DMS 273 treated with DMSO at 0.1 percent for 48 hours (cell line): ENCODE measurements at places on chromosomes 7 and 10.

- DNase-seq, result no peak
Observed at GRCh38 chr10:78255214-78255613, 221.6 kb downstream of the RPS24 start.

DNA sequence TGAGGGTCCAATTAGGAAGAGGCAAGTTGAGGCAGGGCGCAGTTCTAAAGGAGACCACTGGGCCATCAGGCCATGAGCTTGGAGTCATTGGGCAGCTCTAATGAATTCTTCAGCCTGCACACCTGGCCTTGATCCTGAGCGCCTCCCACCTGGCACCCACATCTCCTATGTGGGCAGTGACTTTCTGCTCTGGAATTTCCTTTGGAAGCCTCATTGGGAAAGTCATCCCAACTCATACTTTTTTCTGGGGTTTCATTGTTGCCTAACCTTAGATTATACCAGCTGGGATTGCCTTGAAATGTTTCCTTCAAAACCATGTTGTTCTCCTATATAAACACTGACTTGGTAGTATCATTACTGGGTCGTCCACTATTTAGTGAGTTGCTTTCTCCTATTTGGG is 54.1 kb downstream of the PLPP4 start:
- no peak for DNase-seq

GRCh38 chr7:106326594-106327537 is 42.1 kb upstream of the NAMPT start:
- DNase-seq, result no peak

DNA sequence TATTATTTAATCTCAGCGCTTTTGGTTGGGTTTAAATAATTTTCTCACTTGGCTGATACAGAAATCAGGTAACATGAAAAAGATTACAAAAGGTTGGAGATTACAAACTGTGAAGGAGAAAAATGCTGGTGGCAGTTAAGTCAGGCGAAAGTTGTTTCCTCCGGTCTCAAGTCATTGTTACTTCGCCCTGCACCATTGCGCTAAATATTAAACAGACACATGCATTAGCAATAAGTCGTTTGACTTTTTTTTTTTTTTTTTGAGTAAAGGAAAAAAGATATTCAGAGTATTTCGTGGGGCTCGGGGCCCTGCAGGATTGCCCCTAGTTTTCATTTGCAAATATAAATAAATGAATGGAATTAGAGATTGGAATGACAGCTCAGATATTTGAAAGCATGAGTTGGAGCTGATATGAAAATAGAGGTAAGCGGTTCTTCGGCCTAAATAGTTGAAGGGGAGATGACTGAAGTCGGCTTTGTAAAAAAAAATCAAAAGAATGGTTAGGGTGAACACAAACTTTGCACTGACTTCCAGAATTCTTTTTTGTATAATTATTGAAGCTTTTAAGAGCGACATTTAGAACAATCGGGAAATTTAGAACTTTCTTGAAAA is 914 bp downstream of the SDHAF3 start:
- no peak for DNase-seq

- no peak for DNase-seq
Observed at GRCh38 chr10:59593768-59594167, 115.9 kb downstream of the SLC16A9 start.

DNA sequence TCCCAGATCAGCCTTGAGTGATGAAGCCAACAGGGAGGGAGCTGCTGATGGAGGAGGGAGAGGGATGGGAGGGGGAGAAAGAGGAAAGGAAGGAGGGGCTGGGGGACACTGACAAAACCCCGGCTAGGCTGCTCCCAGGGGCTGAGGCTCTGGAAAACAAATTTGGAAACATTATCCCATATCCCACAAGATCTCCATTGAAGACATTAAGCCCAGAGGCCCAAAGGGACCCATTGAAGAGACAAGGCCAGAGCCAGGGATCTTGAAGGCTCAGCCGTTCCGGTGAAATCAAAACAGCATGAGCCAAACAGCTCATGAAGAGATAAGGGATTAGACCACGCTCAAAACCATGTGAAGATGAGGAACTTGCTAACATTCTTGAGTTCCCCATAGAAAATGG is 184.3 kb upstream of the ITGB1 start:
- DNase-seq, result no peak

- DNase-seq, result no peak
Observed at GRCh38 chr10:128027822-128028507, 98.3 kb downstream of the MKI67 start.

- no peak for DNase-seq
Observed at GRCh38 chr7:111853201-111853990, 291.1 kb upstream of the IMMP2L start.

DNA sequence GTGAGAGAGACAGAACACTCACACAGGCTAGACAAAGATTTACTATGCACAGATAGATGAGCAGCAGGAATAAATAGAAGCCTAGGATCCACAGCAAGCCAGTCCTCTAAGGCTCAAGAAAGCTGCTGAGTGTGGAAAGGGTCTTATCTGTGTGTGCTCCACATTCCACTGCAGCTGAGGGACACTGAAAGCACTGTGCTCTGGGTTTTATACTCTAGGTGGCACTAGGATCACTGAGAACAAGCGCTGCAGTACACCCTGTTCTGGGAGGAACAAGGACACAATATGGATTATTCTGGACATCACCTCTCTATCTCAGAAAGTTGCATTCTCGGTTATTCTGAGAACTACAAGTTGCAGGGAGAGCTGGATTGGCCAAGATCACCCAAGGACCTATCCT is 4.9 kb upstream of the KLHL7 start:
- no peak for DNase-seq

- DNase-seq, result no peak
Observed at GRCh38 chr7:18768256-18768655, 272.7 kb downstream of the HDAC9 start.

DNA sequence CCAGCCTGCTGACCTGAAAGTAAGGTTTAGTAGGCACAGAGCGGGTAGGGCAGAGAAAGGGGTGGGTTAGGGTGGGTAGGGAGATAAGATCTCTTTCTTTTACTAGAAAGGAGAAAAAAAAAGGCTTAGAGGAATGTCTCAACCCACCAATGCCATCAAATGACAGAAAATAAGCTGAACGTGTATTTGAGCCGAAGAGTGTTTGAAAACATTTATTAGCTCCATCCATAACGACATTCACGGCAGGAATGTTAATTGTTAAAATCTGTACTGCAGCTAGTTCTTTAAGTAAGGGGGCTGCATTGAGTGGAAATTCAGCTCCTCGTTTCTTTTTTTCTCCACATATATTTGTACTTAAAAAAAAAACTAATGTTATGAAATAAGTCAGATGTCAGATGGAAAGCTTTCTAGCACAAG is 63.7 kb upstream of the ARID5B start:
- no peak for DNase-seq

DNA sequence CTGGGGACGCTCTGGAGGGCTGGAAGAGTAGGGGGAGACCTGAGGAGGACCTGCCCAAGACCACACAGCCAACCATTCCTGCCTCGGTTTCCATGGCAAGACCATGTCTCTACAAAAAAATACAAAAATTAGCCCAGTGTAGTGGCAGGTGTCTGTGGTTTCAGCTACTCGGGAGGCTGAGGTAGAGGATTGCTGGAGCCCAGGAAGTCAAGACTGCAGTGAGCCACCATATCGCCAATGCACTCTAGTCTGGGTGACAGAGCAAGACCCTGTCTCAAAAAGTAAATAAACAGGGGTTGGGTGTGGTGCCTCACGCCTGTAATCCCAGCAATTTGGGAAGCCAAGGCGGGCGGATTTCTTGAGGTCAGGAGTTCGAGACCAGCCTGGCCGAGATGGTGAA is 48.7 kb downstream of the CLIP2 start:
- DNase-seq, result no peak

DNA sequence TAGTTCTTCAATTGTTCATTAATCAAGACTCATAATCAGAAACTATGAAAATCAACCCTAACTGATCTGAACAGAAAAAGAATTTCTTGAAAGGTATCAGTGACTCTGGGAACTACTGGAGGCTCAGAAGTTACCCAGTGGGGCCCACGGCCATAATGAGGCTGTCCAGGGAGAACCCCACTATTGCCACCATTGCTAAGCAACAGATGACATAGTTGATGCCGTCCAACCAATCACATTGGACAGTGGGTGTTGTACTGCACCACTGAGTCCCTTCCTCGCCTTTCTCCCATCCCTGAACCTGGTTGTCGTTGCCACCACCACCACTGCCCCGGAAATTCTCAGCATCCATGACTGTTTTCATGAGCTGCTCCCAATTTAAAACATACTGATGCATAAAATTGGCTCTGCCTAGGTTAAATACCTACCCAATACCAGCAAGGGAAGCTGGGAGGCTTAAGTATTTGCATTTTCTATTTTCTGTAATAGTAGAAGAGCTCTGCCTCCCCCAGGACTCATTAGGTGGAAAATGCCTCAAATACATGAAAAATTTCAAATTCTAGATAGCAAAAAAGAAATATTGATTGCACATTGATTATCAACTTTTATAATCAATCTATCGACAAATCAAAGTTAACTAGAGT is 26.7 kb upstream of the USP6NL start:
- no peak for DNase-seq

GRCh38 chr7:949021-949934 is 5.2 kb downstream of the ADAP1 start:
- no peak for DNase-seq

DNA sequence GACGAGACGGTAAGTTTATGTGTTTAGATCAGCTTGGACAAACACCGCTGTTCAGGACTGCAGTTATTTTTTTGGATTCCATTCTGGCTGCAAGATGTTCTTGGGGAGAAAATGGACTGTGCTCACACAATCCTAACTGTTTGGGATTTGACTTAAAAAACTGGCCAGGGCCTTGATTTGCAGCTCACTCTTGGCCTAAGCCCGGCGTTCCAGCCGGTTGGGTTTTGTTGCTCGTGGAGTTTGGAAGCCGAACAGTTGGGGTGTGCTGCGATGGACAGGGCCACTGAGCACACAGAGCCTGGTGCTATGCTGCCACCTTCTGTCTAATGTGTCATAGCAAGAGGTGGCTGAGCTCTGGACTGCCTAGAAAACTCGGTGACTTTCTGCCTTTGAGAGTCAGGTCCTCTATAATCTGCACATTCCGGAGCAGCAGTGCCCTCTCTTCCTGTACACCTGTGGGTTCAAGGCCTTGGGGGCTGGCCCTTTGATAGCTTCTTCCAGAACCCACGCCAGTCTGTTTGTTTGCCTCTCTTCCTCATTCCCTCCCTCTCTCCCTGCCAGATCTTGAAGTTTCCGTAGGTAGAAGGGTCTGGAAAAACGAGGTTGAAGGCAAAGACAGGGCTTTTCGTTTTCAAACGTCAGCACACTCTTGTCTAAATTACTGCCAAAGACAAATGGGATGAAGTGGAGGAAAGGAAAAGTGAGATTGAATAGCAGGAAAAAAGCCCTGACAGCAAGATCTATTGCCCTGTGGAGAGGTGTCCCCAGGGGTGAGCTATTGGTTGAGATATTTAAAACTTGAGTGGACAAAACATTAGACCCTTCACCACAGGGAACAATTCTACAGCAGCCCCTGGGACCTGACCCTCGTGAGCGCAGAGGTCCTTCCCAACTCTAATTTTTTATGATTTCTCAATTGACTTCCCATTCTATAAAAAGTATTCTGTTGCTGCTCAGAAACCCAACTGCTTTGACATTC is 167.5 kb upstream of the HABP2 start:
- DNase-seq, result peak; percentile 43

GRCh38 chr10:101221963-101222531 is 7.2 kb downstream of the LBX1 start:
- DNase-seq, result no peak

DNA sequence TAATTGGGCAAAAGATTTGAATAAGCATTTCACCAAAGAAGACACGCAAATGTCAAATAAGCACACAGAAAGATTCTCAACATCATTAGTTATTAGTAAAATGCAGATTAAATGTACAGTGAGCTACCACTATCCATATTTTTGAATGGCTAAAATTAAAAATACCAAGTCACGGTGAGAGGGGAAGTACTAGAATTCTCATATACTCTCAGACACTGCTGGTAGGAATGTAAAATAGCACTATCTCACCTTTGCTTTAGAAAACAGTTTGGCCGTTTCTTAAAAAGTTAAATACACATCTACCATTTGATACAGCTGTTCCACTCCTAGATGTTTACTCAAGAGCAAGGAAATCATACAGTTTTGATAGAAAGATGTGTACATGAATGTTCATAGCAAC is 115.8 kb upstream of the CELF2 start:
- DNase-seq, result no peak

GRCh38 chr10:13219685-13220670 is 14.2 kb downstream of the UCMA start:
- DNase-seq, result no peak

DNA sequence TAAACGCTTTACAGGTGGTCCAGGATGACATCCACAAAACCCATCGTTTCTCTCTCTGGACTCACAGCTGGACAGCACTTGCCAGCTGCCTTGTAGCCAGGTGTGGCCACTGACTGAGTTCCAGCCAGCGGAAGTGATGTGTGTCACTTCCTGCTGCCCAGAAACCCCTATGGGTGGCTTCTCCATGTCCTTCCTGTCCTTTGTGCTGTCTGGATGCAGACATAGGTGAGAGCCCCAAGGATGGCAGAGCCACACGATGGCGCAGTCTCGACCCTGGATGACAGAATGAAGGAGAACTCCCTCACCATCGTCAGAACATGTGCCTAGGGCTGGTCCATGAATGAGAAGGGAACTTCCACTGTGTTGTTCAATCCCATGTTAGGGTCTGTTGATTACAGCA is 22.1 kb downstream of the NMT2 start:
- DNase-seq, result no peak

DNA sequence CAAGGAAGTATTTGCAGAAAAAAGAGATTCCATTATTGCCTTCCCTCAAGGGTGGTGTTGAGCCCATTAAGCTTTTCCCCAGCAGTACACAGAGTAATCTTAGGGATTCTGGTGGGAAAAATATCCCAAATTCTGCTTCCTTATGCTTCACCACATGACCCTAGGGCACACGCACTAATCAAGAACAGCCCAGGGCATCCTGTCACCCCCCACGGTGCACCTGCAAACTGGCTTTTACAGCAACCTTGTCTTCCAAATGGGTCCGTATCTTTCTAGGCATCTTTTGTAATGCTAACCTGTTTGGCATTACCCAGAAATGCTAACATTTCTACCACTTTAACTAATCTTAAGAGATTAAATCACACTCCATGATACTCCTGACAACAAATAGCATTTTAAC is 926 bp upstream of the C7orf33 start:
- DNase-seq, result no peak

GRCh38 chr10:118850418-118851061 is 95.8 kb upstream of the CACUL1 start:
- peak; percentile 56 for DNase-seq

DNA sequence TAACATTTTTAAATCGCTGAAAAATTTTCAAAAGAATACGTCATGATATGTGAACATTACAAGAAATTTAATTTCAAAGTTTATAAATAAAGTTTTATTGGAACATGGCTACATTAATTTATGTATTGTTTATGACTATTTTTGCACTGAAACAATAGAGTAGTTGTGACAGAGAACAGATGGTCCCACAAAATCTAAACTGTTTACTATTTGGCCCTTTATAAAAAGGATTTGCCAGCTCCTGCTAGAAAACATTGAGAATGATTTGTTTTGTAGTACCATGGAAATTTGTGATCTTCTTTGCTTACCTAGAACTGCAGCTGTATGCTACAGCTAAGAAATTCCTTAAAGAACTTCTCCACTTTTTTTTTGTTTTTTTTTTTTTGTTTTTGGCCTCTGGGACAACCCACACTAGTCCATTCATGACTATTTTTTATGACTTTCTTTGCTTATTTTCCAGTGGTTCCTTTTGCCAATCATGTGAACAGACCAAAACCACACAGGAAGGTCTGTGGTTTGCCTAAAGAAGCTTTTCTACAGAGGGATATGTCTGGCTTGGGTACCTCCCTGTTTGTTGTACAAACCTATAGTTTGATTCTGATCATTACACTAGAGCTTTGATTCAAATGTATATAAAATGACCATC is 55.7 kb downstream of the ST7 start:
- DNase-seq, result no peak
